ENCODE measurements at places on chromosomes 11 and 22. TPM values are rescaled to one million over a fixed set of nuclear protein-coding genes. Genes with fewer than 3 reads are reported as not detected.

INS gene
- total RNA-seq, result not detected

GGT1 gene
- total RNA-seq, result 0.52 TPM

ZNF214 gene
- total RNA-seq, result 2.6 TPM

SESN3 gene
- 93.4 TPM for total RNA-seq

ANO9 gene
- not detected for total RNA-seq

POU2AF2 gene
- not detected for total RNA-seq

MFRP gene
- not detected for total RNA-seq

RBMXL2 gene
- total RNA-seq, result not detected

ASCL3 gene
- total RNA-seq, result not detected

BAIAP2L2 gene
- total RNA-seq, result not detected

KRTAP5-1 gene
- total RNA-seq, result not detected

IL17REL gene
- total RNA-seq, result not detected

MMP13 gene
- total RNA-seq, result not detected

TUBA8 gene
- 21.9 TPM for total RNA-seq

All from skeletal muscle tissue (tissue), 5 donors.